Fibroblast of skin of back (primary cell): ENCODE measurements at places on chromosomes 16 and 17.

- peak; percentile 48 for DNase-seq
Observed at GRCh38 chr17:45096141-45096540, 35.0 kb downstream of the NMT1 start.

DNA sequence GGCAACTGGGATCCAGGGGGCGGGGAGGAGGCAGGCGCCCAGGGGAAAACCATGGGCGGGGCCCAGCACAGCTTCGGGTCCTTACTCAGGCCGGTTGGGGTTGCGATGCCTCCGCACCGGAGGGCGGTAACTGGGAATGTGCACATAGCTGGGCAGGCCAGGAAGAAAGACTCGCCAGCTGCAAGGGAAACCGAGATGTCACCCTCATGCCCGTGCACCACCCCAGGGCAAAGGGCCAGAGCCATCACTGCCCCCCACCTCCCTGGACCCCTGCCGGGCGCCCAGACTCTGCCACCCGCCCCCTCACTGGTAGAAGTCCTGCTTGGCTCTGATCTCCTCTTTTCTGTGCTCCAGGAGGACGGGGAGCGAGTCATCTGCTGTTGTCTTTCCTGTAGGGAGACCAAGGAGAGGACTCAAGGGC is 6.7 kb downstream of the ALOX12B start:
- DNase-seq, result no peak

DNA sequence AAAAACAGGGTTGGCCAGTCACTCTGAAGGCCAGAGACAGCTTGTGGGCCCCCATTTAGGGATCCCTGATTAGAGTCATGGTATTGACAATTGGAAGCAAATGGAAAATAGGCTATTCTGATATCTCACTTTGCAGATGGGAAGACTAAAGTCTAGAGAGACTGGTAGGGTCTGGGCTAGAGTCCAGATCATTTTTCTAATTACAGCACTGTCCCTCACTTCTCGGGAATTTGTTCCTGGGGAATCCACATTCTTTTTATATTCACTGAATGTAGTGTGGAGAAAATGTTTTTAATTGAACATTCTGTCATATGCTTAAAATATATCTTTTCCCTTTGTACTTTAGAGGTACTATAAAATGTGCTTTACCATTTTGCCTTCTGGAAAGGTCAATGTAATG is 1.1 kb downstream of the KATNIP start:
- peak; percentile 30 for DNase-seq

- no peak for DNase-seq
Observed at GRCh38 chr17:74954115-74954514, 18.4 kb downstream of the OTOP3 start.

GRCh38 chr16:75486676-75487313 is 8.4 kb downstream of the CHST6 start:
- no peak for DNase-seq

DNA sequence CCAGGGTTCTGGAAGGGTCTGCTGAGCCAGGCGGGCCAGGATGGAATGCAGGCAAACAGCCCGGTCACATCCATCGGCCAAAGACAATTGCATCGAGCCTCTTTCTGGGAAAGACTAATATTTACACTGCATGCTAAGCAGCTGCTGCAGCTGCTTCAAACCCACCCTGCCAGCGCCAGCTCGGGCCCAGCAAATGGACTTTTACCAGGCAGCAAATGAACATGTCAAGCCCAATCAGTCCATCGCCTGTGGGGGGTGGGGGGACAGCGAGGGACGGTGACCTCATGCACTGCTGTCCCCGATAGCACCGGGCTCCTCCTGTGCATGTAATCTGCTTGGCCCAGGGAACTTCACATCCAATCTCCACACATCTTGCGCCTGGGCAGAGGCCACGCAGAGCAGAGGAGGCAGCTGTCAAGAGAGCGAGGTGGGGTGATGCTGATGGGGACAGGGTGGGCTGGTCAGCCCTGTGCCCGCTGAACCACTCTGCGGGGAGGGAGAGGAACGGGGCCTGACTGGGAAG is 39.4 kb upstream of the CDH5 start:
- DNase-seq, result no peak

DNA sequence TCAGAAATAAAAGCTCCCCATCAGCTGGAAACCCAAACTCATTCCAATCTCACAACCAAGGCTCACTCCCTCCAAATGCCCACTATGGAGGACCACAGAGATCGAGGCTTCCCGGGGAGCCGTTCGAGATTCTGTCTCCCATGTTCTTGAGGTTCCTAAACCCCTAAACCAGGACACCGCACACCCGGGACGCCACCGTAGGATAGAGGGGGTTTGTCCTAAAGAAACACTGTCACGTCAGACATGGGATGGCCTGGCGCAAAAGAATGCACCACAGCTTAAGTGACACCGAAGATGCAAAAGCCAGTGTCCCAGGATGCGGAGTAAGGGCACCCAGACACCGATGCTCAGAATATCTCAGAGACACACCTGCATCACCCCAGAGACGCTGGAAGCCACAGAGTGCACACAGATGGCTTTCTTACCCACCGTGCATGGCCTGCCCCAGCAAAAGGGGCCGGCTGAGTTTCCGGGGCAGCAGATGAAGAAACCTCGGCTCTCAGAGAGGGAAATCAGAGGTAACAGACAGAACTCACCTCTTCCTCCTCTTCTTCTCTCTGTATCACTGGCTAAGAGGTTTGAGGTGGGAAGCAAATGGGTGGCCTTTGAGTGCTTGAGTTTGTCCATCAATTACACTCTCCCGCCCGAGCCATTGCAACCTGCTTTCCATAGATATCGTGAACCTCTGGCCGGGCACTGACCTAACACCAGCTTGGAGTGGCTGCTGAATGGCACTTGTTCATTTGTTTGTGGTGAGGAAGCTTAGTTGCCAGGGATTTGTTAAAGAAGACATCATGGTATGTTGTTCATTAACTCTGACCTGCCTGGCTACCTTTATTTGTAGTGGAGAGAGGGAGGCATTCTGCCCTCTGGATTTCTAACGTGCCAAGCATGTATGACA is 65.1 kb upstream of the TNRC6C start:
- no peak for DNase-seq

GRCh38 chr16:82991966-82992675 is 365.4 kb downstream of the CDH13 start:
- DNase-seq, result no peak

- DNase-seq, result no peak
Observed at GRCh38 chr16:74305978-74306784, 9.6 kb downstream of the PSMD7 start.

DNA sequence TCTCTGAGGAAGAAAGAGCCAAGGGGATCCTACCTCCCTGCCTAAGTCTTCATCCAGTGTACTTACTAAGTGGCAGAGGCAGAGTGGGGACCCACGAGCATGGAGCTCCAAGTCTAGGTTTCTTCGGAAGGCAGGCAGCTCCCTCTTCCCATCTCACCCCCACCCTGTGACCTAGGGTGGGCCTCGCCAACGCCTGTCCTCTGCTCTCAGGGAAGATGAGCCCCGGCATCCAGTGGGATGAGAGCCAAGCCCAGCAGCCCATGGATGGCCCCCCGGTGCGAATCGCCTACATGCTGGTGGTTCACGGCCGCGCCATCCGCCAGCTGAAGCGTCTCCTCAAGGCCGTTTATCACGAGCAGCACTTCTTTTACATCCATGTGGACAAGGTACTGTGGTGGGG is 8.3 kb downstream of the XYLT2 start:
- no peak for DNase-seq

DNA sequence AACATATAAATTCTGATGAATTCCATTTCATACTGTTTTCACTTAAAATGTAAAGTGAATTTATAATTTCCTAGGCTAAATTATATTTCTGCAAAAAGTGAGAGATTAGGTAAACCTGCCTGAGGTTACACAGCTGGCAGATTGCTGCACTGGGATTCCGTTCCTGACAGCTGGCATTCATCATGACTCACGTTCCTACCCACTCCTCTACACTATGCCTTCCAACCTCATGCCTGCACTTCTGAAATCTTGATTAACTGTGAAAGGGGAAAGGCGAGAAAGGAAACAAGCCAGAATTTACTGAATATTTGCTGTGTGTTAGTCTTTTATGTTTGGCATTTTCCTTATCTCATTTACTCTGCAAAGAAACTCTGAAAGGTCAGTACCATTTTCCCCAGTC is 73.3 kb upstream of the MON1B start:
- no peak for DNase-seq

DNA sequence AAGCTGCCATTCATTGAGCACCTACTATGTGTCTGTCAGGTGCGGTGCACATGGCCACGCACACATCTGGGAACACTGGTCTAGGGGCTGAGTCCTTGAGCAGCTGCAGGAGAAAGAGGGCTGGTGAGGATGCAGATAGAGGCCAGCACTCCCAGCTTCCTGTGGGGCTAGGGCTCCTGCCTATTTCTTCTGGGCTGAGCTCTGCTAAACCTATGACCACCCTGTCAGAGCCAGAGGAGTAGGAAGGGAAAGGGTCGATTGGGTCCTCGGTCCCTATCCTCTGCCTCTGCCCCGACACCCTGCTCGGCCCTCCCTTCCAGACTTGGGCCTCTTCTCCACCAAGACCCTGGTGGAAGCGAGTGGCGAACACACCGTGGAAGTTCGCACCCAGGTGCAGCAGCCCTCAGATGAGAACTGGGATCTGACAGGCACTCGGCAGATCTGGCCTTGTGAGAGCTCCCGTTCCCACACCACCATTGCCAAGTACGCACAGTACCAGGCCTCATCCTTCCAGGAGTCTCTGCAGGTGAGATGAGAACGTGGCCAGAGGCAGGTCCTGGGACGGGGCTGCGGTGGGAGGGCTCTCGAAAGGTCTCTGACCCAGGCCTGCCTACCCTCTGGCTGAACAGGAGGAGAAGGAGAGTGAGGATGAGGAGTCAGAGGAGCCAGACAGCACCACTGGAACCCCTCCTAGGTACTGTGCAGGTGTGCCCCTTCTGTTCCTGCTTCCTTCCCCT is 4.0 kb upstream of the TMEM88 start:
- DNase-seq, result no peak

DNA sequence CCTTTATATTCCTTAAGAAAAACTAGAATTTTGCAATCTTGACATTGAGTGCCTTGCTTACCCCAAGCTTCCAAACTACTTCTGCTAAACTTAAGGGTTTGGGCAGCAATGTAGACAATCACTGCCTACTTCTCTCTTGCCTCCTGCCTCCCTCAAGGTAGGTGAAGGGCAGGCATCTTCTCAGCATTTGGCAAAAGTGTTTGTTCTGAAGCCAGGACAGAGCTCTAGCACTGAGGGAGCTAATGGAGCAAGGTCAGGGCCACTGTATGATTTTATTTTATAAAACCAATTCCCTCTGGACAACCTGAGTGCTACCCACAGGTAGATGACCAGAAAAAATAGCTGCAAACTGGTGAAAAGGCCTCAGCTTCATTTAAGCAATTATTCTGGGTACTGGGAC is 111.8 kb downstream of the IRX3 start:
- no peak for DNase-seq

- no peak for DNase-seq
Observed at GRCh38 chr16:27649021-27649420, 99.1 kb downstream of the KATNIP start.

GRCh38 chr16:85084841-85085510 is 27.3 kb downstream of the CIBAR2 start:
- DNase-seq, result no peak

DNA sequence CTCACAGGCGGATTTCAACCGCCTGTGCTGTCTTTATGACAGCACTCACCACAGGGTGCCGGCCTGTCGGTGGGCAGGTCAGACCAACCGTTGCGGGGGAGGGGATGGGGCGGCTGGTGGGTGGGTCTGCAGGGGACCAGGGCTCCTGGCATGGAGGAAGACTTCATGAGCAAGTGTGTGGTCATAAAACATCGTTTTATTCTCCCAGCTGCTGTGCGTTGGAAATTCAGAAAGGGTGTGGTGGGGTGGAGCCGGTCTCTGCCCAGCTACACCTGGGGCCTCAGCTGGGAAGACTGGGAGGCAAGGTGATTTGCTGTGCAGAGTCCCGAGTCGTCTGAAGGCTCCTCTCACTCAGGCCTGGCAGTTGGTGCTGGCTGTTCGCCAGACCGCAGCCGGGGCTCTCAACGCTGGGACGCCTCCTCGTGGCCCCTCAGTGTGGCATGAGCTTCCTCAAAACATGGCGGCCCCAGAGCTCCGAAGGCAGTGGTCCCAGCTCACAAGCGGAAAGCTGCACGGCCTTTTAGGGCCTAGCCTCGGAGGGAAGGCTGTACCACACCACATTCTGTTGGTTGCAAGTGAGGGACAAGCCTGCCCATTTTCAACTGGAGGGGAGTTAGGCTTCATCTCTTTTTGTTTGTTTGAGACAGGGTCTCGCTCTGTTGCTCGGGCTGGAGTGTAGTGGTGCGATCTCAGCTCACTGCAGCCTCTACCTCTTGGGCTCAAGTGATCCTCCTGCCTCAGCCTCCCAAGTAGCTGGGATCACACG is 45.8 kb upstream of the GSE1 start:
- no peak for DNase-seq

GRCh38 chr17:78163881-78164747 is 4.3 kb upstream of the SYNGR2 start:
- DNase-seq, result no peak

DNA sequence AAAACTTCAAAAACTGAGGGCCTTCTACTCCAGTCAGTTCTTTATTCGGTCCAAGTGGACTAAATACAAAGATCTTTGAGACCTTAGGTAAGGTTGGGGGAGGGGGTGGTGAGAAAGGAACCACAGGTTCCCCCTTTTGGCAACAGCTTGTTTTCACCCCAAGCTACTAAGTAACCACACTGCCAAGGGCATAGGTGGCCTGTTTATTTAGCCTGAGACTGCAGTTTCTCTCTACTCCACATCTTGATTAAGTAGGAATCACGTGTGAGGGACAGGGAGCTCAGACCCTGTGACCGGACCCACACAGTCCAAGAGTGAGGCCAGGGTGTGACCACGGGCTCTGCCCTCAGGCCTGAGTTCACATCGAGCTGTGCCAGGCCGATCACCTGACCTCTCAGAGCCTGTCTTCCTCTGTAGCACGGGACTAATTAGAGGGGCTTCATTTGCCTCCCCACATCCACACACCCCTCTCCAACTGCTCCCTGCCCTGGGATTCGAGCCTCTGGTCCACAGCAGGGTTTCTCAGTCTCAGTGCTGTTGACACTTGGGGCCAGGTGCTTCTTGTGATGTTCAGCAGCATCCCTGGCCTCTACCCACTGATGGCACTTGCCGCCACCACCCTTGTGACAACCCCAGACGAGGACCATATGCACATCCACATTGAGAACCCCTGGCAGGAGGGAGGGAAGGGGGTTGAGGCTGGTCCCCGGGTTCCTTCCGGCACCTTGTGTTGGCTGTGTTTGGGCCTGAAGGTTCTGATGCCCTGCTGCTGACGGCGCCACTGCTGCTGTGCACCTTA is 17.8 kb downstream of the ST6GALNAC2 start:
- no peak for DNase-seq

- DNase-seq, result no peak
Observed at GRCh38 chr17:70265471-70265870, 96.1 kb downstream of the KCNJ2 start.

- no peak for DNase-seq
Observed at GRCh38 chr16:50015631-50016030, 9.4 kb upstream of the CNEP1R1 start.

DNA sequence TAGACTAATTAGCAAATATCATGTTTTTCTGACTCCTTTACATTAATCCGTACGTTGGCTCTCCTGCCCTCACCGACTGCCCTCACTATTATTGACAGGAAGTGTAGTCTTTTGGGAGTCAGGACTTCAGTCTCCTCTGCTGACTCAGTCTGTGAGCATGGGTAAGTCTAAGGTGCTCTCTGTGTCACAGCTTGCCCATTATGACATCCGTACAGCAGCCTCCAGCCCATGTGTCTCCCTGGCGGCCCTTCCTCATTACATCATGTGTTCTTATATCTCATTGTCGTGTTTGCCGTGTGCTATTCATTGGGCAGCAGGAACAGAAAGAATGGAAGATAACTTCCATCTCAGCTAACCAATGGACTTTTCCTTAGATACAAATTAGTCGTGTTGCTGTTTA is 77.5 kb downstream of the MRTFB start:
- peak; percentile 17 for DNase-seq
